Stimulated activated CD8-positive, alpha-beta memory T cell treated with anti-CD3 and anti-CD28 coated beads, Interleukin-7, amount 100 ng/mL, for 24 hours (primary cell): ENCODE measurements at places on chromosomes 5 and 9.

- DNase-seq = no peak
Measured at GRCh38 chr5:147055089-147055826, 176.7 kb upstream of the PPP2R2B start.

GRCh38 chr5:38728029-38728428 is 117.8 kb upstream of the OSMR start:
- no peak for DNase-seq

DNA sequence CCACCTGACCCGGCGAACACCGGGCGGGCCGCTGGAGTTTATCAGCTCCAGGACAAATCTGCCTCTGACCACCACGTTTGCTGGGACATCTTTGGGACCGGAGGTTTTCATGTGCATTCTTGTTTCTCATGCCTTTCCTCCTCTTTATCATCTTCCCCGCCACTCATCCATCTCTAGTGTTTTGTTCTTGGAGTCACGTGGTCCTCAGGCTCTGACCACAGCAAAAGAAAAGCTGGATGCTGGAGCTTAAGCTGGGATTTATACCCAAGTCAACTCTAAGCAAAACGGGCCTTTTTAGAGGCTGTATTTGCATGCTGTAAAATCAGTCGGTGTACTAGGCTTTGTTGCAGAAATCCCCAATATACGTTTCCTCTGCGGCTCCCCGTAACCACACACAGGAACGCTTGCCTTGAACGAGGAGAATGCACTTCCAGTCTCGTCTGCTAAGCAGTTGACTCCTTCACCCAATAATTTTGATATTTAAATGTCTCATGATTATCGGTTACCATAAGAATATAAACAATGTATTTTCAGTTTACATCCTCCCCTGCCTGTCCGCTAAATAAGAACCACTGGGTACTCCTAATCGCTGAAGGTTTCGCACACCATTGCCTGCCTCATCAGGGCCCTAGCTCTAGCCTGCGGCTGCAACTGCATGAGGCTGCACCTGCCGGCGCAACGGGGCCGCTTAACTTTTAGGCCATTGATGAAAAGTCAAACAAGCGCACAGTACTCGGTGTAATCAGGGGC is 560 bp upstream of the NDUFS6 start:
- DNase-seq = no peak

- no peak for DNase-seq
Measured at GRCh38 chr5:149420545-149421371, 41.7 kb upstream of the IL17B start.

DNA sequence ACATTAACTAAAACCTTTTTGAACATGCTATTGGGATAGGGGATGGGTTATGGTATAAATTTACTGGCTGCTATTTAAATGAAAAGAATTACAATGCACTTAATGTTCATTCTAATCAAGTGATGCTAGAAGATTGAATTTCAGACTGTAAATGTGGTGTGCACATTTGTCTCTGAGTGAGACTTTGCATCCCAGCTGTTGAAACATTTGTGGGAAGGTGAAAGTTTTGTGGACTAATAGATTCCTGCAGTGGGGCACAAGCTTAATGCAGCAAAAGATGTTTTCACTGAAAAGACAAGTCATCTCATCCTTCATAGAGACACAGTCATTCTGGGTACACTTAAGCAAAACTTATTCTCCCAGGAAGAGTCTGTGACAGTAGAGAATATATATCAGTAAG is 323.6 kb downstream of the NFIB start:
- no peak for DNase-seq

GRCh38 chr5:68409259-68409658 is 193.7 kb downstream of the PIK3R1 start:
- no peak for DNase-seq

GRCh38 chr9:81772144-81772543 is 82.8 kb upstream of the TLE1 start:
- no peak for DNase-seq

DNA sequence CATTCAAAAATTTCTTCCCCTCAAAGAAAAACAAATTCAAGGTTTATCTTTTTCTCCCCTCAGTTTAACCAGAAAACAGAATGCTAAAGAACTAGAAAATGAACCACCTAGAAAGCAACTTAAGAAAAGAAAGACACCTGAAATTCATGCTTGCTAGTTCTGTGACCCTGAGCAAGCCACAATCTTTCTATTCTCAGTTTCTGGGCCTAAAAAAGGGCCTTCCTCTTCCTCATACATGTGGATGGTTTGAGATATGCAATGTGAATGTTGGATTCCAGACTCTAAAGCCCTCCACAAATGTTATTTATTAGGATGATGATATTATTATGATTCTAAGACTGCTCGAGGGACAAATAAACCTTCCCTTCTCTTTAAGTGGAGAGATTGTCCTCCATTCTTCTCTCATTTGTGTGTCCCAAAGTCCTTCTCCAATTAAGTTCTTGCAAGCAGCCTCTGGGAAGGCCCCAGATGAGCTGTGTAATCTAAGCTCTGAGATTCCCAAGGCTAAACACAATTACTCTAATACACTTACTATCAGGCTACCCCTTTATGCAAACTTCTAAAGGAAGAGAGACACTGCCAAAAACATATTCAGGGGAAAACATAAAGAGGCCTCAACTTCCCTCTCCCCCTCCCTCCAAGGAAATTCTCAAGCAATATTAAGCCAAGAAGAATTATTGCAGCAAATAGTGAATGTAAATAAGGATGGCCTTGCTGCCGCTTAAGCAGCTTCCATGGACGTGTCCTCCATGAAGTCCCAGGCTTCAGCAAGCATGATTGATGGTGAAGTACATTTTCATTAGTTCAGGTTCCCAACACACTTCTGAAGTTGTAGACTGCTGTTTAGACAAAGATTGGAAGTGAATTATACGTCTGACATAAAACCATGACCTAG is 80.2 kb downstream of the PRKACG start:
- no peak for DNase-seq

- no peak for DNase-seq
Measured at GRCh38 chr5:74903165-74903787, 37.1 kb upstream of the FAM169A start.

DNA sequence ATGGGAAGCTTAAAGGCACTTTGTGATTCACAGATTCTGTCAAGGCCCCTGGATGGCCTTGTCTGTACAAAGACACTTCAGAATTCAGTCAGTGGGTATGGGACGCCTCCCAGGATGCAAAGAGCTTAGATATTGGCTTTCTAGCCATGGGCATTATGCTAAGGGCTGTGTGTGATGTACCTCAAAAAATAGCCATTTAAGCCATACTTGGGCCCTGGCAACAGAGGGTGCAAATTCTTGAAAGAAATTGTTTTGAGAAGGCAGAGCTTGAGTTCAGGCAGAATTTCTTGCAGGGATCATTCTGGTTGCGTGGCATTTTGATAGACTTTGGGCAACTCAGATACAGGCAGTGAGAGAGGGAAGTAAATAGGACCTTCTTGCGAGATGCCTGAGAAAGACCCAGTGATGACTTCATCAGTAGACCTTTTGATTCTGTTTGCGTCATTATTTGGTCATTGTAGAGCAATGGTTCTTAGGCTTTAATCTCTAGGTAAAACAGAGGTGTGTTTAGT is 3.9 kb downstream of the CYFIP2 start:
- DNase-seq = no peak

GRCh38 chr5:156824800-156825199 is 25.3 kb upstream of the PPP1R2B start:
- DNase-seq = no peak

- DNase-seq = no peak
Measured at GRCh38 chr5:98735806-98736507, 37.5 kb upstream of the RGMB start.

GRCh38 chr9:136628268-136628667 is 34.4 kb upstream of the EGFL7 start:
- DNase-seq = no peak

DNA sequence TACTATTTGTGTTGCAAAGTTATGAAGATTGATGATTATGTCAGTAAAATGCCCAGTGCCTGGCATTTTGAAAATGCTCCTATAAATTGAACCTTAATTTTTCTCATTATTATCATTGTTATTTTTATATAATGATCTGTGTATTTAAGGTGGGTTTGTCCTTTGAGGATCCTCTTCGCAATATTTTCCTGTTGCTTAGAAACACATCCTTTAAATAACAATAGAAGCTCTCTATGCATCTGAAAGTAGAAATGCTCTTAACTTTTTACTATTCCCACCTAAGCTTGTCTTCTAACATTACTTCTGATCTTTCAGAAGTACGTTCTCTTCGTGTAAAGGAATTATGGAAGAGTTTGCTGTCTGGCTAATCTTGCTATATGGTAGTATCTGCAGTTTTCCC is 214.7 kb upstream of the TLX3 start:
- DNase-seq = no peak

DNA sequence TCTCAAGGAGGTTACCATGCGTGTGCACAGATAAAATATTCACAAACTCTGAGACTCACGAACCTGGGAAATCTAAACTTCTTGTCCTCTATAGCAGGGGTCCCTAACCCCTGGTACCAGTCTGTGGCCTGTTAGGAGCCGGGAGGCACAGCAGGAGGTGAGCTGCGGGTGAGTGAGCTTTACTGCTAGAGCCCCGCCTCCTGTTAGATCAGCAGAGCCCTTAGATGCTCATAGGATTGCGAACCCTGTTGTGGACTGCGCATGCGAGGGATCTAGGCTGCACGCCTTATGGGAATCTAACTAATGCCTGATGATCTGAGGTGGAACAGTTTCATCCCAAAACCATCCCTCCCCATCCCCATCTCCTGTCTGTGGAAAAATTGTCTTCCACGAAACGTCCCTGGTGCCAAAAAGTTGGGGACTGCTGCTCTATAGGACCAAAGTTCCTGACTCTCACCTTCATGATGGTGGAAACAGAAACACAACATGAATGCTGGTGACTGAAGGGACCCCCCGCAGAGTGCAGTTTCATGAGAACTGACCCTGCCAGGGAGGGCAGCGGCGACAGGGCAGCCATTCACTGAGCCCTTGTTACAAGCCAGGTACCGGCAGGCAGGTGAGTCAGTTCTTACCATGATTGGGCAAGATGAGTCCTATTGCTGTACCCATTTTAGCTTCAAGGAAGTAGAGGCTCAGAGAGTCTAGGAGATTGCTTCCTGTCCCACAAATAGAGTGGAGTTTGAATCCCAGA is 181.9 kb downstream of the RGS3 start:
- DNase-seq = no peak

- no peak for DNase-seq
Measured at GRCh38 chr5:56406221-56406620, 173.1 kb upstream of the ANKRD55 start.

- no peak for DNase-seq
Measured at GRCh38 chr5:124718380-124718789, 28.1 kb downstream of the ZNF608 start.

DNA sequence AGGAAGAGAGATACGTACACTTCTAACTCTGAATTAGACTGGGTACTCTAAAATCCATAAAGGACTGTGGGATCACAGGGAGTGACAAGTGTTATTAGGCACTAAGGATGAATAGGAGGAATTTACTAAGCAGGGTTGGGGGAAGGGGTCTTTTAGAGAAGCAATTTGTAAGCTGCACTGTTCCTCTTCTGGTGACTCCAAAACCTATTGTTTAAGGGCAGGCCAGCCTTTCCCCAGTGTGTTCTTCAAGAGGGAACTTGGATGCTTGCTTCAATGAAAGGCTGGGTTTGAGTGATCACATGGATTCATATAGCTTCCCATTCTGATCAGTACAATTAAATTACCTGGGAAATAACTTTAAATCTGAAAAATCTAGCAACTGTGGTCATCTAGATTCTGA is 71.8 kb downstream of the STX17 start:
- DNase-seq = no peak

DNA sequence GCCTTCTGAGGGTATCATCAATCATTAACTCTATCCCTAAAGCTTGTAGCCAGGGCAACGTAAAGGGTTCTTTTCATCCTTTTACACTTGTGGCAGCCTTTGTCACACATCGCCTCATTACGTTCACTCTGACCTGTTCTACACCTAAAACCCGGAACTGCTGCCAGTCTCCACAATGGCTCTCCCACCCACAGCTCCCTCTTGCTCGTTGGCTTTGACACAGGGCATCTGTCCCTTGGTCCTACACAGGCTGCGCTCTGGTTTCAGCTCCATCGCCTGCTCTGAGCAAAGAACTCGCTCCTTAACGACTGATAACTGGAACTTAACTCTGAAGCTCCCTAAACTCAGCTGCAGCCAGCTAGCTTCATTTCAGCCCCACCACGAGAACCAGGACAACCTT is 112.8 kb upstream of the CTNND2 start:
- DNase-seq = no peak

- no peak for DNase-seq
Measured at GRCh38 chr9:35488566-35489312, 1.2 kb upstream of the RUSC2 start.

DNA sequence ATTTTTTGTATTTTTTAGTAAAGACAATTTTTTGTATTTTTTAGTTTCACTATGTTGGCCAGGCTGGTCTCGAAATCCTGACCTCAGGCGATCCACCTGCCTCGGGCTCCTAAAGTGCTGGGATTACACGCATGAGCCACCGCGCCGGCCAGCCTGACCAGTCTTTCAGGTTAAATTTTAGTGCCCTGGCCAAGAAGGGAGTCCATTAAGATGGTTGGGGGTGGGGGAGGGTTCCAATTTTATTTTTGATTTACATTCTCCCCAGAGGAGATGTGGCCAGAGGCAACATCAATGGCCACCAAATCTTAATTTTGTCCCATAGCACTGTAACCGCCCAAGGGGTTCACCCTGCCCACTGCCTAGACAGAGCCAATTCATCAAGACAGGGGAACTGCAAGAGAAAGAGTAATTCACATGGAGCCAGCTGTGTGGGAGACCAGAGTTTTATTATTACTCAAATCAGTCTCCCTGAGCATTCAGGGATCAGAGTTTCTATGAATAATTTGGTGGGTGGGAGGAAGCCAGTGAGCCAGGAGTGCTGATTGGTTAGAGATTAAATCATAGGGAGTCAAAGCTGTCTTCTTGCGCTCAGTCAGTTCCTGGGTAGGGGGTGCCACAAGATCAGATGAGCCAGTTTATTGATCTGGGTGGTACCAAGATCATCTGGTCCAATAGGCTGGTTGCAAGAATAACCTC is 24.7 kb downstream of the TBCA start:
- no peak for DNase-seq

GRCh38 chr5:157820593-157821252 is 38.2 kb downstream of the CLINT1 start:
- no peak for DNase-seq
